ENCODE measurements at places on chromosomes 12 and 14.

DNA sequence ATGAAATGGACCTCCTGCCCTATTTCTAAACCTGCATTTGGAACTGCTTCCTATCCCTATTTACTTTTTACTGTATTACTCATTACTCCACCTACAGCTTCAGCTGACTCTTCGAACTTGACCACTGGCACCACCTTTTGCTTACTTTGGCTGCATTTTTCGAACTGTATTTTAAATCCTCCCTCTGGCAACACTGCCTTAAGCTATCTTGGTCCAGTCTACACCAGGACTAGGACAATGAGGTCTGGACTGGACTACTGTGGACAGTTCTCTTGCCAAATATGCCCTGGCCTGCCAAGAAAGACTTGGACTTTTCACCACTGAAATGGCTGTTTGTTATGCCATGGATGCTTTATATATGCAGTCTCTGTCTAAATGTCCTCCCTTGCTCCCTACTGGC is 328.1 kb downstream of the BTG1 start:
- DNase-seq: no peak

GRCh38 chr14:74647678-74648461 is 35.8 kb upstream of the LTBP2 start:
- no peak for DNase-seq

- no peak for DNase-seq
These were observed 16.8 kb downstream of the NIN start for GRCh38 chr14:50814161-50814560.

GRCh38 chr14:64807551-64807950 is 72.2 kb downstream of the SPTB start:
- DNase-seq: no peak

- DNase-seq: no peak
These were observed 88.5 kb upstream of the METAP2 start for GRCh38 chr12:95385246-95386035.

GRCh38 chr14:79413734-79414428 is 797.4 kb downstream of the DIO2 start:
- DNase-seq: no peak

- no peak for DNase-seq
These were observed 72.3 kb upstream of the STXBP6 start for GRCh38 chr14:25122211-25122610.

GRCh38 chr12:16560273-16560672 is 45.7 kb downstream of the LMO3 start:
- DNase-seq: no peak

DNA sequence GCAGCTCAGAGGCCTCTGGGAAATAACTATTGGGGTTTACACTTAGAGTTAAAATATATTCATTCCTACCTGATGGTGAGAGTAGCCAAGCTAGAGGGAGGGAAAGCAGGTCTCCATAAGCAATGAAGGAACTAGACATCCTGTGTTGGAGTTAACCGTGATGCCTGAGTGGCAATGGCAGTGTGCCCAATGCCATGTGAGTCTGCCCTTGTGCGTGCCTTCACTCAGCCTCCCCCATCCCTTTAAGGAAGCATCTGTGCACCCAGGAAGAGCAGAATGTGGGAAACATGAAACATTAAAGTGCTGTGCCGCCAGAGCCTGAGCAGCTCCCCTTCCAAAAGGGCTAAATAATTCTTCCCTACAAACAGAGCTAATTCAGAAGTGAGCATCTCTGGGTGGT is 76.3 kb downstream of the COX16 start:
- DNase-seq: no peak

- DNase-seq: no peak
These were observed 254.4 kb upstream of the SFSWAP start for GRCh38 chr12:131456301-131457027.

DNA sequence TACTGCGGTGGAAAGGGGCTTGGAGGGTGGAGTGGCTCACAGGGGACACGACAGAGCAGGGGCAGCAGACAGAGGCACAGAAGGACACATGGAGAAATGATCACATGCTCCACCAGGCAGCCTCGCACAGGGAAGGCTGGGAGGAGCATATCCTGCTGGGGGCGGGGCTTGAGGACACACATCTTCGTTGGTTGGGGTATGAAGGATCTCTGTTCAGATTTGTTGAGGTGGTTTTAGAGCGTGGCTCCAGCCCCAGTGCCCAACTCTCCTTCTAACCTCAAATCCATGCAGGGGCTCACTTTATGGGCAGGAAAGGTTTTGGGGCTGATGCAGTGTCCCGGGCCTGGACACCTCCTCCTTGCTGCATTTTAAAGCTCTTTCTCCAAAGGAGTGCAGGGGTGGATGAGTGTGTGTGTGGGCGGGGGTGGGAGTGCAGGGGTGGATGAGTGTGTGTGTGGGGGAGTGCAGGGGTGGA is 733 bp upstream of the P3H3 start:
- peak; percentile 92 for DNase-seq

DNA sequence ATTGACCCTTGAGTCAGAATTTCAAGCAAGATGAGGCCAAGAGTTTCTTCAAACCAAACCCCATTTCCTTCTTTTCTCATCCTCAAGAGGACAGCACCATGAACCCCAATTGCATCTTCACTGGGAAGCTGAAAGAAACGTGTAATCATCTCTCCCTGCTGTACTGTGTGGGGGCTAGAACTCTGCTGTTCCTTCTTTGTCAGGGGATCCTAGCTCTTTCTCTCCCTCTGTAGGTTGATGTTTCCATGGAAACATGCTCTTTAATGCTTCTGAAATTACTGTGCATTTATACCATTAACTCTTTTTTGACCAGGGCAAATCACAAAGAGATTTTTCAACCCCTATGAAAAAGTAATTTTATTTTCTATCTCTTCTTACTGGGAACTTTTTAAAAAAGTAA is 295.1 kb downstream of the GRIN2B start:
- DNase-seq: no peak

DNA sequence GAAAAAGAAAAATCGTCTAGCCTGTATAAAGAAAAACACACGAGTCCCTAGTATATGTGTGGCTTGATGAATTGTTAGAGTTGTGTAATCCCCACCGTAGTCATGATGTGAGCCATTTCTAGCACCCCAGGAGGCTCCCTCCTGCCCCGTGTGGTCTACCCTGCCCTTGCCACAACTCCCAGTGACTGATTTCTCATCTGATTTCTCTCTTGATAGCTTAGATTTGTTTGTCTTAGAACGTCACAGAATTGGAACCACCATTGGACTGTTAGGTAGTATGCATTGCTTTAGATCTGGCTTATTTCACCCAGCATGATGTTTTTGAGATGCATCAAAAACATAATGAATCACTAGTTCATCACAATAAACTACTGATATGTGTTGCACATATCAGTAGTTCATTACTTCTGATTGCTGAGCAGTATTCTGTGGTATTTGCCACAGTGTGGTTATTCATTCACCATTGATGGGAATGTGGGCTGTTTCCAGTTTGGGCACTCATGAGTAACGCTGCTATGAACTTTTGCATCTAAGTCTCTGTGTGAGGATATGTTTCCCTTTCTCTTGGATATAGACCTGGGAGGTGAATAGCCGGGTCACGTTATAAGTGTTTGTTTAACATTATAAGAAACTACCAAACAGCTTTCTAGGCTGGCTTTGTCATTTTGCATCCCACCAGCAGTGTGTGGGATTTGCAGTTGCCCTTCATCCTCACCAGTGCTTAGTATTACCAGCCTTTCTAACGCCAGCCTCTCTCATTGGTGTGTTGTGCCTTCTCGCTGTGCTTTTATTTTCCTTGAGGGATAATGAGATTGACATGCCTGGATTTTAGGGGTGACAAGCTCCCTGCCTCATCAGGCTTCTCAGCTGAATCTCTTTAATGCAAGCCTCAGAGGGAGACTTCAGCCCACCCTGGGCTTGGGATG is 31.9 kb upstream of the NCOR2 start:
- no peak for DNase-seq

- no peak for DNase-seq
These were observed 79.5 kb downstream of the ETV6 start for GRCh38 chr12:11729008-11729407.

GRCh38 chr12:119630962-119631550 is 36.9 kb upstream of the PRKAB1 start:
- DNase-seq: no peak

DNA sequence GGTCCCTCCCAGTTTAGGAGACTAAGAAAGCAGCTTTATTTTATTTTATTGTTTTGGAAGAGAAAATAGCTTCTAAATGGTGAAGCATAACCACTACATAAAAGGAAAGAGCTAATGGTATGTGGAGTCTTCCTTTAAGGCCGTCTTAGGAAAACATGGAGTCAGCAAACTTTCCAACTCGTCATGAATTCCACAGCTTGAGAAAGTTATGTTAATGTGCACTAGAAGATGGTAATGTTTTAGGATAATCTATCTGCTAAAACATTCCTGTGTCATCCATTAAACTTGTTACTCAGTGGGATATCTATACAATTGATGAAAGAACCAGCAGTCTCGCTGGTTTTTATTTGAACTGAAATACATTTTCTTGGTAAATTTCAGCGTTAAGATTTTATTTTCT is 448.4 kb upstream of the SEL1L start:
- DNase-seq: no peak

DNA sequence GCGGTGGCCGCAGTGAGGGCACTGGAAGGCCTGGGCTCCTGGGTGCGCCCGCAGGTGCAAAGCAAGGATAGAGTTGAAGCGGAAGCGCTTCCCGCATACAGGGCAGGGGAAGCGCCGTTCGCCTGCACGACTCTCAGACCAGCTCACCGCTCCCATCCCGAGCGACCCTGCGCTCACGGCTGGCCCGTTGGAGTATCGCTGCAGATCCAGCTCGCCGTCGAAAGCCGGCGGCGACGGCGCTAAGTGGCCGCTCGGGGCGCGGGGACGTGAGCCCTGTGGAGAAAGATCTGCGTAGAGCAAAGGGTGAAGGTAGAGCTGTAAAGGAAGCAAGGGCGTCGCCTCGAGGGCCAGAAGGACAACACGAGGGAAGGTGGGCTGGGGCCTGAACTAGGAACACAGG is 5.4 kb downstream of the ZNF219 start:
- DNase-seq: no peak

- DNase-seq: no peak
These were observed 164.0 kb downstream of the ALG10B start for GRCh38 chr12:38480594-38480993.

DNA sequence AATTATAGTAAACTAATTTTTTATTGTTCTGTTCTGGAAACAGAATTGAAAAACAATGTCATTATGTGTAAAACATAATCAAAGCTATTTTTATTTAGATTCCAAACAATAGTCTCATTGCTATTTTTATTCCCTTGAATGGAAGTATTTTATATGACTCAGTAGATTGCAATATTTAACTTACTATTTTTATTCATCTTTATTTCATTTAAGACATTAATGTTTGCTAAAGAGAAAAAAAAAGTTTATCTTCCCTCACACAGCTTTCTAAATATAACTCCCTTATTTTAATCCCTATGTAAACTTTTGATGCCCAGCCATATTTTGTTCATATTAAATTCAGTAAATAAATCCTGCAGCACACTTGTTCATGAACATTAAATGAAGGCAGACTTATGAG is 622.4 kb downstream of the SLC6A15 start:
- DNase-seq: no peak

DNA sequence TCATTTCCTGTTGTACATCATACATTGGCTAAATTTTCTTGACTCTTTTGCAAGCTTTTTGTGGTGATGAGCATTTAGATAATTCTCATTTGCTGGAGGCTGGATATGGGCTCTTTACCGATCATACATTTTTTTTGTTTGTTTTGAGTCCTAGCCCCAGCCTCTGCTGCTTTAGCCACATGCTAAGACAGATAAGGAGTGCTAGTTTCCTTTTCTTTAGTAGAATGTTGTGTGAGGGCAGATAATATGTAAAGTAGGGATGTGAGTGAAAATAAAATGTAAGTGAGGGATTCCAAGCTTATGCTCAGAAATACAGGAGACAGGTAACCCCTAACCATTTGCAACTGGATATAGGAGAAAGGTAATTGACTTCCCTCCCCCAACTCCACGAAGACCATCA is 405.7 kb downstream of the TRHDE start:
- no peak for DNase-seq

DNA sequence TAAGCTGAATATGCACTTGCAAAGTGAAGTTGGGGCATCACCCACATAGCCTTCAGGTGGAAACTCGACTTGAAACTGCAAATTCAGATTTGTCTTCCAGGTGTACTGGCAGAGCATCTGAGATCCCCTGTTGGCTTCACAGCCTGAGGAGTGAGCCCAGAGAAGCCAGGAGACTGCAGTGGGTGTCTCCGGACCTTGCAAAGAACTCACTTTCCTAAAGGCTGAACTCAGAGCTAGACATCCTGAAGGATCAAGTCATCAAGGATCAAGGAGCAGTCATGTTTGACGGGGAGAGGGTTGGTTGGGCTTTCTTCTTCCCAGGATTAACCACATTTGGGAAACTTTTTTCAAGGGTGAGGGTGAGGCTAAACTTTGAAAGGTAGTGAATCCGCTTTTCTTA is 9.1 kb upstream of the HOXC13 start:
- DNase-seq: no peak

- DNase-seq: no peak
These were observed 9.7 kb upstream of the FOS start for GRCh38 chr14:75268633-75269550.

DNA sequence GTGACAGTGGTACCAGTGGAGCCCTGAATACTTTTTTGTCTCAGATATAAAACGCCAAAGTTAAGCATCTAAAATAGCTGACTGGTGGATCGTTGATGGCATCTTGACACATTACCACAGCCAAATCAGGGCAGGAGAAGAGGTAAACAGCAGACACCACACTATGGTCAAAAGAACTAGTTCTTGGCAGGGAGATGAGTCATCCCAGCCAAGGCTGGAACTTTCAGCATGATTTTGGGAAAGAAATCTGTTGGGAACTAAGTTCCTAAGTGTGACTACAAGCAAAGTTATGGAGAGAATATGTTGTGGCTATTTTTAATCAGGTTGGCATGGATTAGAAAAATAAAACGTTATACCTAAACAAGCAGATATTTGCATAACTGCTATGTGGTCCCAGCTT is 36.9 kb downstream of the LGR5 start:
- DNase-seq: no peak

DNA sequence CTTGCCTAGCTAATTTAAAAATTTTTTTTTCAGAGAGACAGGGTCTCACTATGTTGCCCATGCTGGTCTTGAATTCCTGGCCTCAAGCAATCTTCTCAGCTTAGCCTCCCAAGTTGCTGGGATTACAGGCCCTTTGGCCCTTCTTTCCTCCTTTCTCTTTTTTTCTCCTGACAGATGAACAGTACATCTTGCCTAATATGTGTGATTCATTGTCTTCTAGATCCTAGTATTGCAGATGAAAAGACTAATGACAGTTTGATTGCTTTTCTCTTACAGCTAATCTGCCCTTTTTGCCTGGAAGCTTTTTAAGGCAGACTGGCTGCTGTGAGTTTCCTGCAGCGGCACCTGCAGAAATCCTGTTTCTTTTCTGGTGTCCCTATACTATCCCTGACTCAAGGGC is 12.0 kb downstream of the DEPDC4 start:
- no peak for DNase-seq

- DNase-seq: no peak
These were observed 6.7 kb upstream of the GOLGA3 start for GRCh38 chr12:132835076-132836025.

All from nephron progenitor cell (in vitro differentiated cells).